ENCODE measurements at places on chromosomes 16 and 17.

- DNase-seq = no peak
Measured at GRCh38 chr17:43774304-43775250, 4.2 kb downstream of the DUSP3 start.

DNA sequence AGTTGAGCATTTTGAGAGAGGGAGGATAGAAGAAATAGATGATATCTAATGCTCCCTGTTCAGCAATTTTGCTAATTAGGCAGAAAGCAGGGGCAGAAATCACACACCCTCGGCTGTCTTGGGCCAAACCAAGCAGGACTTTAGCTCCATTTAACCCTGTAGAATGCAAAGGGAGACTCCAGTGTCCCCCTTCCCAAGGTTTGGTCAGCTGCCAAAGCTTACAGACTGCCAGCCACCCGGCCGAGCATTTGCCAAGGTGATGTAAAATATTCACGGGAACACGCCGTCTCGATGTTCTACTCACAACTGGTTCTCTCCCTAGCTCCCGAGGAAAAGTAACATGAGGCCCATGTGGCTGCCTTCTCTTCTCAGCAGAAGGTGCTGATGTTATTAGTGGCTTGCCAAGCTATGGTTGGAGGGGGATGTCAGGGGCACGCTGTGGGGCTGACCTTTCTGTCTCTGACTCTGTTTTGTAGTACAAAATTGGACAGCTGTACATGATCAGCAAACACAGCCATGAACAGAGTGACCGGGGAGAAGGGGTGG lies 155.3 kb downstream of the PITPNC1 start:
- DNase-seq = peak; percentile 23

- DNase-seq = no peak
Measured at GRCh38 chr17:55405600-55405999, 16.0 kb downstream of the MMD start.

- no peak for DNase-seq
Measured at GRCh38 chr16:87891764-87892163, 22.5 kb upstream of the SLC7A5 start.

DNA sequence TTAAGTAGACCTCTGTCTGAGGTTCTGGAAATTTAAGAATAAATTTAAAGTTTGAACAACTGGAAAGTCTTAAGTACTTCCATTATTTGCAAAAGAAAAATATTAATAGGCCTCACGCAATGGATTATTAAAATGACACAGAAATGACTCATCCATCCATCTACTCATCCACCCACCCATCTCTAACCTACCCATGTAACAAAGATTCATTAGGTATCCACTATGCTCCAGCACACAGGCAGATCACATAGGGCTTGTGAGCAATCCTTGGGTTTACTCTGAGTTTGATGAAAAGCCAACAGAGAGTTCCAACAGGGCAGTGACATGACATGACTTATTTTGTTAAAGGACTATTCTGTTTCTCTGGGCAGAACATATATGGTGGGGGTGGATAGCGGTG lies 93.3 kb downstream of the HELZ start:
- DNase-seq = peak; percentile 72

- peak; percentile 14 for DNase-seq
Measured at GRCh38 chr17:37676115-37676925, 33.1 kb upstream of the DDX52 start.

DNA sequence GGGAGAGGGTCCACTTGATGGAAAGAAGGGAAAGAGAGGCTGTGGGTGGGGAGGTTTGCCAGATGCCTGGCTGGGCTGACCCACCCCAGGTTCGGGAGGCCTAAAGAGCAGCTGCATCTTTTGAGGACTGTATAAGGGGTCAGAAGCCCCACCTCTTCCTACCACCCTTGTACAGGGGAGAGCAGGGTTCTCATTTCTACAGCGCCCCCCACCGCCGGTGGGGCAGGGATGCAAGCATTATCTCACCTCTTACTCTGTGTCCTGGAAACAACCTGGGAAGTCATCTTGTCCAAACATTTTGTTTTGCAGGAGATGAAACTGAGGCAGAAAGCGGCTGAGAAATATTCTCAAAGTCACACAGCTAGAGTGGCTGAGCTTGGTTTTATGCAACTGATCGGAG lies 22.5 kb upstream of the CCDC182 start:
- DNase-seq = no peak

DNA sequence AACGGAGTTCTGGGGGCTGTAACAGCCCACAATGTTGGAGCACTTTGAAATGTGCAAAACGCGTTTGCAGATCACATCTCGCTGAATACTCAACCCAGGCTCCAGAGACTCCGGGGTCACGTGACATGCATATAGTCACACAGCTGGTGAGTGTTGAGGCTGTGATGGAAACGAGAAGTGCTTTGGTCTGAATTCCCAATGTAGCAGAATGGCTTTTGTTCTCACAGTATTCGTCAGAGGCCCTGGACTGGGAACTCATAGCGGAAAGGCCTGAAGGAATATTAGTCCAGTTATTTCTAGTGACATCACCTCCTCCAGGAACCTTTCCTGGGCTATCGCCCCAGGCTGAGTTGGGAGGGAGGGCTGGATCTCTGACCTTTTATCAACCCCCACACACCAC lies 95.8 kb upstream of the CRHR1 start:
- DNase-seq = no peak

DNA sequence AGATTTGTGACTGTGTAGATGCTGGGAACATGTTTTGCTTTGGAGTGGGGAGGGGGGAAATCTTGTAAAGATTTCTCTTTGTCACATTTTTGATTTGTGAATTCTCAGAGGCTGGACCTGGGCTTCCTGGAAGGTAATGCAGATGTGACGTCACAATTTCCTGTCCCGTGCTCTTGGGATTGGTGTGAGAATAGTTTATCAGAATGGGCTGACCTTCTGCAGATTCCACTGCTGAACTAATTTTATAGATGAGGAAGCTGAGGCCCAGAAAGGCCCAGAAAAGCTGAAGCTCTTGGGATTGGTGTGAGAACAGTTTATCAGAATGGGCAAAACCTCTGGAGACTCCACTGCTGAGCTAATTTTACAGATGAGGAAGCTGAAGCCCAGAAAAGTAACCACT lies 34.0 kb downstream of the HS3ST3B1 start:
- DNase-seq = no peak

- no peak for DNase-seq
Measured at GRCh38 chr16:86844695-86845094, 266.3 kb downstream of the FOXL1 start.

DNA sequence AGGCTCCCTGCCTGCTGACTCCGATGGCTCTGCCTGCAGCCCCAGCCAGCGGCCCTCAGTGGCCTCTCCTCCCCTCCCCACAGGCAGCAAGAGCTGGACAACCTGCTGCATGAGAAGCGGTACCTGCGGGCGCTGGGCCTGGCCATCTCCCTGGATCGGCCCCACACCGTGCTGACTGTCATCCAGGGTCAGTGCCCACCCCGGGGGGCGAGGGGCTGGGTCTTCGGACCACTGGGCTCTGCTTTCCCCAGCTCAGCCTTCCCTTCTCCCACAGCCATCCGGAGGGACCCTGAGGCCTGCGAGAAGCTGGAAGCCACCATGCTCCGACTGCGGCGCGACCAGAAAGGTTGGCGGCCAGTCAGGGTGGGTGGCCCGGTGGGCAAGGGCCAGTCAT lies 3.4 kb downstream of the NOXO1 start:
- DNase-seq = no peak

DNA sequence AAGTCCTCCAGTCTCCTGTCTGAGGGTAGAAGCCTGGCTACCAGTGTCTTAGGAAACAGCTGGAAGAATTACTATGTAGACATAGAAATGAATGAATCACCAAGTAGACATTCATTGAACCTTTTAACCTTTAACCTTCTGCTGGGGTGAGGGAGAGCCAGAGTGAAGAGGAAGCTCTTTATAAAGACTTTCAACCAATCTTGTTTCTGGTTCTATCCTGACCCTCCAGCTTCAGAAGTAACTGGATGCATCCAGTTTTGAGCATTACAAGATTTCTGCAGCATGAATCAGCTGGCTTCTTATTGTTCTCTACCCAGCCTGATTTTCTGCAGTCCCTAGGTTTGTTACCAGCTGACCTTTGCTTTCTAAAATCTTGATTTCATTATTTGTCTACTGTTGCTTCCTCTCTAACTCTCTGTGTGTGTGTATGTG lies 8.5 kb downstream of the TEKT1 start:
- peak; percentile 85 for DNase-seq

DNA sequence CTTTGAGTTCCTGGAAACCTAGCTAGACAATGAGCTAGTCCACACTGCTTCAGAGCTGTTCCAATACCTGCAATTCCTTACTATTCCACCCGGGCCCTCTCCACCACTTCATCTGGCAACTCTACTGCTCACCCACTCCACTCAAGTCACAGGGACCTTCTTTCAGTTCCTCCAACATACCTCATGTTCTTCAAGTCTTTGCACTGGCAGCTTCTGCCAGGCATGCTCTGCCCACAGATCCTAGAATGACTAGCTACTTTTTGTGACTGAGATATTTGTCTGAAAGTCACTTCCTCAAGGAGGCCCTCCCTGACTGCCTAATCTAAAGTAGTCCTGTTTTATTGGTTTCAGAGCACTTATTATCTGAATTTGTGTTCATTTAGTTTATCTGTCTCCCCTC lies 86.4 kb downstream of the TEX14 start:
- DNase-seq = no peak

DNA sequence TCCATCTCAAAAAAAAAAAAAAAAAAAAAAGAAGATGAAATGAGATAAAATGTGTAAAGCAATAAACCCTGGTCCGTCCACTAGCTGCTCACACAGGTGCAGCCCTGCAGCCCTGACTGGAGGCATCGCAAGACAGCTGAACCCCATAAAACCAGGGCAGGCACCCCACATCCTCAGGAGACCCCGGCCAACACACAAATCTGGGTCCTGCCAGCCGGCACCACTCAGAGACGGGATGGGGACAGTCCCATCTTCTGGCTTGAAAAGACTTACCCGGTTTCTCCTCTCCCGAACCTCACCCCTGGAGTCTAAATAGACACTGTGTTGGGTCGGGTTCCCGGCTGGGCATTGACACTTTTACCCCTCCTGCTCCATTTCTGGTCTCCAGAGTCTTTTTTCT lies 52.7 kb upstream of the TNRC6C start:
- no peak for DNase-seq

GRCh38 chr16:79329166-79329521 lies 271.4 kb downstream of the MAF start:
- no peak for DNase-seq

DNA sequence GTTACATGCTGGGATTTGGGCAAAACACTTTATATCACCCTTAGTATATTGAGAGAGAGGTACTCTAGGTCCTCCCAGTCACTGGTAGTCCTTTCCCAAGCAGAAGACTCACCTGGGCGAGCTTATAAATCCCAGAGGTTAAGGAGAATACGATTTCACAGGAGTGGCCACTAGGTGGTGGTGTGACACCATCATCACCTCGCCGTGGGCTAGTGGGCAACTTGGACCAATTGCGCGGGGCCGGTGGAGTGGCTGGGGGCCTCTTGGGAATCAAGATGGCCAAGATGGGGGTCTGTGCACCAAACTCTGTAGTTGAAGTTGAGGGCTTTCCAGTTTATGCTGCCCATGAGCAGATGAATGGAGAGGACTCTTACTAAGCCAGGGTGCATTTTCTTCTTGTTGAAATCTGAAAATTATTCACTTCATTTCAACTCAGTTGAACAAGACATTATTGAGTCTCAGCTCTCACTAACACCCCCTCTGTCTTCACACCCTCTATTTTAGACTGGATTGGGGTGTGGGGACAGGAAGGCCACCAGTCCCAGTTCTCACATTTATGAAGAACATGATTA lies 38.2 kb upstream of the PIRT start:
- peak; percentile 43 for DNase-seq

GRCh38 chr17:12631076-12631475 lies 34.6 kb upstream of the MYOCD start:
- no peak for DNase-seq

GRCh38 chr17:732902-733720 lies 715 bp downstream of the TLCD3A start:
- peak; percentile 41 for DNase-seq

DNA sequence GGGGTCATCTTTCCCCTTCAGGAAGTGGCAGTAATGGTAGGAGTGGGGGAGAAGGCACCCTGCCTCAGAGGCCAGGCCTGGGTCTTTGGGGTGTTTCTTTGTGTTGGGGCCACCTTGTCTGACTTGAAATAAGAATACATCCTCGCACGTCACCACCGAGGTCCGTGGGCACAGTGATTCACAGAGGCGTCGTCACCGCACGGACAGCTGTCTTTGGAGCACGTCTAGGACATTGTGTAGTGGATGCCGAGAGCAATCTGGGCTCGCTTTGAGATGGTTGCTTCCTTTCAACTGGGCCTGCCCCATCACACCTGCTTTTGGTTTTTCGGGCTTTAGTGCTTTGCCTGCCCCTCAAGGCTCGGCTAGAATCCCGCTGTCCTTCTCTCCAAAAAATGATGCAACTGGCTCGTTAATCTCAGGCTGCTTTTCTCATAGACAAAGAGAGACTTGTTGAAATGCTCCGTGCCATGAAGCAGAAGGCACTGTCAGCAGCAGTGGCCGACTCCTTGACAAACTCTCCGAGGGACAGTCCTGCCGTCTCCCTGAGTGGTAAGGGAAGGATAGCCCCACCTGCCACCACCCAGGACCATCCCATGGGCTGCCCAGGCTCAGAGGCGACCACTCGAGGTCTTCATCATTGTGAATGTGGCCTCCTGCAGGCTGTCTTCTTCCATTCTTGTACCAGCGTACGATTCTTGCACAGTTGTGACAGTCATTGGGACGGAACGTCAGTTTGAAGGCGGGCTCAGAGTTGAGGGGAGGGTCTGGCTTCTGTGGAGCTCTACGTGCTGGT lies 24.0 kb downstream of the GINS2 start:
- no peak for DNase-seq

GRCh38 chr16:4314532-4315185 lies 1.2 kb upstream of the GLIS2 start:
- peak; percentile 46 for DNase-seq

- DNase-seq = no peak
Measured at GRCh38 chr16:30903002-30903401, 6.6 kb downstream of the CTF1 start.

- DNase-seq = no peak
Measured at GRCh38 chr17:57890857-57891232, 41.0 kb upstream of the MRPS23 start.

DNA sequence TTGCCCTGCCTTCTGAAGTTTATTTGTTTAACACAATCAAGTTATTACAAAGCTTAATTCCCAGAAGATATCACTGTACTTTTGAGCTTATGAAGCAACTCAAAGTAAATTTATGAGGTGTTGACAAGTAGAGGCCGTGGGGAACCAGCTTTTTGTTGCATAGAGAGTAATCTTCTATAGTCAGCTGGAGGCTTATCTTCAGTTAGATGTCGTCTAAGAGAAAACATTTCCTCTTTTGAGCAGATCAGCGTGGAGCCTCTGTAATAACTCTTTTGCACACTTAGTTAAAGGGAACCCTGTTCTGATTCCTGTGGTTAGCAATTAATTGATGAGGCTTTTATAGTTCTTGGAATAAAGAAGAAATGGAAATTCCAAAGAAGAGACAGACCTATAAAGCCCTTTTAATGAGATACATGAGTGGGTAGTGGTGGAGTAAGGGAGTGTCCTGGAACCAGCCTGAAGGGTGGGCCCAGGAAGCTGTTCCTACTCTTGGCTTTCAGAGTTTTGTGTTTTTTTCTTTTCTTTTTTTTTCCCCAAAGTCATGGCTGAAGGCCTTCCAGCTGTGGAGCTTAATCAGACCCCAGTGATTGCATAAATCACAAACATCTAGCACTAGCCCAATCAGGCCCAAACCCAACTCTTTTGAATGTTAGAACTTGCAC lies 28.9 kb upstream of the MAP3K14 start:
- peak; percentile 88 for DNase-seq

Data from choroid plexus epithelial cell (primary cell).